Hypothalamus (tissue), 51 donors: ENCODE measurements at places on chromosomes 13 and 19.
A peak's percentile ranks its signal among the peaks of the same experiment; 100 is the strongest.

DNA sequence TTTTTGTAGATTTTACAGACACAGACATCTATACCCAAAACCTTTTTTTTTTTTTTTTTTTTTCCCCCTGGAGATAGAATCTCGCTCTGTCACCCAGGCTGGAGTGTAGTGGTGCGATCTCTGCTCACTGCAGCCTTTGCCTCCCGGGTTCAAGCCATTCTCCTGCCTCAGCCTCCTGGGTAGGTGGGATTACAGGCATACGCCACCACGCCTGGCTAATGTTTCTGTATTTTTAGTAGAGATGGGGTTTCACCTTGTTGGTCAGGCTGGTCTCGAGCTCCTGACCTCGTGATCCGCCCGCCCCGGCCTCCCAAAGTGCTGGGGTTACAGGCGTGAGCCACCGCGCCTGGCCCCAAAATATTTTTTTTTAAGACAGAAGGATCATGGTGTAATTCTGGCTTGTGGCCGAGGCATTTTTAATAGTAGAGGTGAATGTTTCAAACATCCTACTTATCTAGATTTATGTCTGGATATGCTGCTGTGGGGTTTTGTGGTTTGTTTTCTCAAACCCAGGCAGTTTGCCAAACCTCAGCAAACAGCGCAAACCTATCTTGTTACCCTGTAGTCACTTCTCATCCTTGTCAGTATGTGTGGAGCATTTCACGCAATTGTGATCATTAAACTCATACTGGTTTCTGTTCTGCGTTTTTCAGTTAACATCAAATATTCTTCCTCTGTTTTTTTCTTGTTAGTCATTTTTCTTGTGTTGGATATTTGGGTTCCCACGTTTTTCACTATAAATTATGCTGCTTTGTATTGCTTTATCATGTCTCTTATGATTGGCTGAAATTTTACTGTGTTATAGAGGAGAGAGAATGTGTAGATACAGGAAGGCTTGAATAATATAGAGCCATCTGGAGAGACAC is 36.2 kb upstream of the GARRE1 start:
- DNase-seq = no peak

GRCh38 chr13:33918199-33918932 is 100.4 kb downstream of the RFC3 start:
- DNase-seq = no peak

DNA sequence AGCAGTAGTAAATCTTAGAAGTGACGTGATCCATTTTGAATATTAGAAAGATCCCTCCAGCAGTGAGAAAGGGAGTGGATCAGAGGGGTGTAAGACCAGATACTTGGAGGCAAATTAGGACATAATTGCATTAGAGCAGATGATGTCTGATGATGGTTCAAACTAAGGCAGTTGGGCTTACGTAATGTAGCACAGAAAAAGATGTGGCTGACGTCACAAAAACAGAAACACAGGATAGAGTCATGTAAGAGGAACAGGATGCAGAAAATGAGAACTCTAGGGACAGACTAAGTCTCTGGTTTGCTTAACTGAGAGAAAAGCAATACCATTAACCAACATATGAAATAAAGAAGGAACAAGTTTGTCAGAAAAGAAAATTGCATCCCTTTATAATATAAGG is 392.5 kb upstream of the DACH1 start:
- no peak for DNase-seq

DNA sequence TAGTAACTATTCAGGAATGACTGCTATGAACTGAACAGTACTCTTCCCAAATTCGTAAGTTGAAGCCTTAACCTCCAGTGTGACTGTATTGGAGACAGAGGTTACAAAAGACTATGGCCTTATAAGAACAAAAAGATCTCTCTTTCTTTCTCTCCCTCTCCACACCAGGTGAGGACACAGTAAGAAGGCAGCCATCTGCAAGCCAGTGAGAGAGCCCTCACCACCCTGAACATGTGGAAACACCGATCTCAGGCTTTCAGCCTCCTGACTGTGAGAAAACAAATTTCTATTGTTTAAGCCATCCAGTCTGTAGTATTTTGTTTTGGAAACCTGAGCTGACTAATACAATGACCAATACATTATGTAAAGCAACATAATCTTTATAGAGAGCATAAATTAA is 888.9 kb downstream of the SLITRK1 start:
- DNase-seq = no peak

- DNase-seq = no peak
Observed at GRCh38 chr13:37417060-37417441, 181.5 kb downstream of the POSTN start.

GRCh38 chr13:37526710-37527473 is 71.7 kb downstream of the POSTN start:
- no peak for DNase-seq

- DNase-seq = no peak
Observed at GRCh38 chr19:51047031-51047335, 12.2 kb upstream of the KLK12 start.

DNA sequence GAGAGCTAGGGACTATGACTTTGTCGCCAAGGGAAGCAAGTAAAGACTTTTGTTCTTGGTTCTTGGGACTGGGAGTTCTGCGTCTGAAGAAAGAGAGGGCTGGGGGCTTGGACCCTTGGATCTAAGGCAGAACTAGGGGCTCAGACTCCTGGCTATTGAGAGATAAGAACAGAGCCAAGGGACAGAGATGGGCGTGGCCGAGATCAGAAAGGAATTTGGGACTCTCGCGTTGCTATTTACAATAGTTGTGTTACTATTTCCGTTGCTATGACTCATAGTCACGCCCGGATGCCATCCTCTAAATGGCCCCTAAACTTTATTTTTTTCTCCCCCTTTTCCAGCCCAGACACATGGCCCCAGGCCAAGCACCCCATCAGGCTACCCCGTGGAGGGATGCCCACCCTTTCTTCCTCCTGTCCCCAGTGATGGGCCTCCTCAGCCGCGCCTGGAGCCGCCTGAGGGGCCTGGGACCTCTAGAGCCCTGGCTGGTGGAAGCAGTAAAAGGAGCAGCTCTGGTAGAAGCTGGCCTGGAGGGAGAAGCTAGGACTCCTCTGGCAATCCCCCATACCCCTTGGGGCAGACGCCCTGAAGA is 759 bp downstream of the PPP1R15A start:
- DNase-seq = peak; percentile 43

DNA sequence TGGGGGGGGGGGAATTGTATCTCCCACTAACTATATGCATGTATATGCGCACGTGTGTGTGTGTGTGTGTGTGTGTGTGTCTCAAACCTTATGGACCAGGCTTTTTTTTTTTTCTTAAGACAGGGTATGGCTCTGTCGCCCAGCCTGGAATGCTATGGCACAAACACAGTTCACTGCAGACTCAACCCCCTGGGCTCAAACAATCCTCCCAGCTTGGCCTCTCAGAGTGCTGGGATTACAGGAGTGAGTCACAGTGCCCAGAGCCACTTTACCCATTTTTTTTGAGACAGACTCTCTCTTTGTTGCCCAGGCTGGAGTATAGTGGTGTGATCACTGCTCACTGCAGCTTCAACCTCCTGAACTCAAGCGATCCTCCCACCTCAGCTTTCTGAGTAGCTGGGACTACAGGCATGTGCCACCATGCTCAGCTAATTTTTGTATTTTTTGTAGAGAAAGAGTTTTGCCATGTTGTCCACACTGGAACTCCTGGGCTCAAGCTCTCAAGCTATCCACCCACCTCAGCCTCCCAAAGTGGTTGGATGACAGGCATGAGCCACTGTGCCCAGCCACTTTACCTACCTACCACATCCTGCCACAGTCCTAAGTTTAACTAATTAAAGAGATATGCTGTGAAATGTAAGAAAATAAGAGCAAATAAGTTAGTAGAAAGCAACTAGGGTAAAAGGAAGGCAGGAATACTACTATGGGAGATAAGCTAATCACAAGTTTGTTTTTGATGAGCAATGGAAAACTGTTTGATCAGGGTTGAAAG is 2.4 kb downstream of the ZMYM5 start:
- no peak for DNase-seq
